Activated CD4-positive, alpha-beta T cell treated with anti-CD3 and anti-CD28 coated beads, Interleukin-10, Interleukin-2, amounts not matched to agents 100 ng/mL and 50 ng/mL, durations not matched to agents 16 hours and 8 hours (primary cell): ENCODE measurements at places on chromosomes 5 and 9.

DNA sequence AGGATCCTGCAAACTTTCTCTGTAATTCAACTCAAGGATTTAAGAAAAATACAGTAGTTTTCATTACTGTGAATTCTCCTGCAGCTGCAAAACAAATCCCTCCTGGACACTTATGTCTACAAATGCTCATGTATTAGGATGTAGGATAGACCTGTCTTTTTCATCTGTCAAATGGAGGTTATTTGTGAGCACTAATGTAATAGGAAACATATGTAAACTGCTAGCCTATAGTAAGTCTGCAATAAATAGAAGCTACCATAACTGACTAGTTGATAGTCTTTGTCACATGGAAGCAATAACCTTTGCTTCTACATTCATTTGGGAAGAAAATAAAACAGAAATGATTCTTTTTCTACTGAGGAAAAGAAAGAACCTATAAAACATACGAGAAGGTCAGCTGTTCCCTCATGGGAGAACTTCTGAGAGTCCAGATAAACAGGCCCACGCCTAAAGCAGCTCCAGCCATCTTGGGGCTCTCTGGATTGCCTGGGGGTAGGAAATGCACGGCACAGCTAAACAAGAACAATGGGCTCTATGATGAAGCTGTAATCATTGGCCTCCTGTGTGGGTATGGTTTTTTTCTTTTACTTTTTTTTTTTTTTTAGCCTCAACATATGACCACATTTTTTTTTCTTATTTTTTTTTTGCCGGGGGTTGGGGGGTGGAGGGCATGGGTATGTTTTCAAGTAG lies 6.2 kb downstream of the KCNV2 start:
- no peak for DNase-seq

DNA sequence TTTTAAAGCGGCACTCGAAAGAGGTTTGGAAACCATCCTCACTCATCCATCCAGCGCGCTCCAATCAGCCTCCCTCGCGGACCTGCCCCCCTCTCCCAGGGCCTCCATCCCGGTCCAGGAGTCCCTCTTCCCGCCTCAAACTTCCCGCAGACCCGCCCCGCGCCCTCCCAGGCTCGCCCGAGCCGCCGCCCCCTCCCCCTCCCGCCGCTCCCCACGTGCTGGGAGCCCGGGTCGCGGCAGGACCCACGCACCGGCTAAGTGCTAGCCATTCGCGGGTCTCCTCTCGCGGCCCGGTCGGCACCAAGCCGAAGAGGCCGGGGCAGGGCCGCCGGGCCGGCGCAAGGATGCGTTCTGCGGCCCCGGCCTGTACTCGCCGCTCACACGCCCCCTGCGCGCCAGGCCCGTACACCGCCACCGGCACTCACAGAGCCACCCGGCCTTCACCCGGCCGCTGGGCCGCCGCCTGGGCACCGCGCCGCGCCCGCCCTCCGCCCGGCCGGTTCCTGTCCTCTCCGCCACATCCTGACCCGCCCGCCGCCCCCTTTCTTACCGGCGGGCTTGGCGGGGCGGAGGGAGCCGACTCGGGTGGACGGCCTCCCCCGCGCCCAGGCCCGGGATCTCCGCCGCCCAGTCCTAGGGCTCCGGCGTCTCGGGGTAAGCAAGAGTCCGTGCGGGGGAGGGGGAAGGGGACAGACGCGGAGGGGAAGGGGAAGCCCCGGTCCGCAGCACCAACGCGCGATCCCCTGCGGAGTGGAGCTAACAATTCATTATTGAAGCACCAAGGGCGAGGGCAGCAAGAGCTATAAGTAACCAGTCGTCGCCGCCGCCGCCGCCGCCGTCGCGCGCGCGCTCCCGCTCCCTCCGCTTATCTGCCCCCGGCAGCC lies 576 bp downstream of the CHD1 start:
- peak; percentile 46 for DNase-seq

GRCh38 chr5:123450114-123450513 lies 26.9 kb upstream of the CEP120 start:
- no peak for DNase-seq

- no peak for DNase-seq
These were observed 88.8 kb downstream of the SREK1 start for GRCh38 chr5:66232706-66233445.

- no peak for DNase-seq
These were observed 11.6 kb upstream of the RNU6ATAC start for GRCh38 chr9:134175808-134176598.

DNA sequence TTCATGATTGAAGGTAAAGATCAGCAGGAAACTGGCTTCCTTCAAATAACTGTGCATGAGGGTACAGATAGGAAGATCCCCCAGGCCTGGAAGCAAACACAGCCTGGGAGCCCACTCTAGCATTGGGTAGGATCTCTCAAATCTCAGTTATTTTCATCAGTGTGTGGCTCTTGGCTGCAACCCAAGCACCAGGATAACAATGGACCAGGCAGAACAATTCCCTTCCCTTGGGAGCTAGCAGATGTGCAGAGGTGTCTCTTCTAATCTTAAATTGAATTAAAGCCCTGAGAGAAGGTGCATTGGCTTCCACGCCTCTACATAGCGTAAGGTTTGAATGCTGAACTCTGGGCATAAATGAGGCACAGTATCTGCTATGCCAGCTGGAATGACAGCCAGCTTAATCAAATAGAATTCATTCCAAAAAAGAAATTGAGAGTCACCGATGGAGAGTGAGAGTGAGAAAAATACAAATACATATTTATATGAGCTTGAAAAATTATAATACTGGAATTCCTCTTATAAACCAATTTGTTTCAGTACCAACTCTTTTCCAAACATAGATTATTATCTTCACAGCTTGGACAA lies 957.3 kb downstream of the CDH12 start:
- DNase-seq: no peak

DNA sequence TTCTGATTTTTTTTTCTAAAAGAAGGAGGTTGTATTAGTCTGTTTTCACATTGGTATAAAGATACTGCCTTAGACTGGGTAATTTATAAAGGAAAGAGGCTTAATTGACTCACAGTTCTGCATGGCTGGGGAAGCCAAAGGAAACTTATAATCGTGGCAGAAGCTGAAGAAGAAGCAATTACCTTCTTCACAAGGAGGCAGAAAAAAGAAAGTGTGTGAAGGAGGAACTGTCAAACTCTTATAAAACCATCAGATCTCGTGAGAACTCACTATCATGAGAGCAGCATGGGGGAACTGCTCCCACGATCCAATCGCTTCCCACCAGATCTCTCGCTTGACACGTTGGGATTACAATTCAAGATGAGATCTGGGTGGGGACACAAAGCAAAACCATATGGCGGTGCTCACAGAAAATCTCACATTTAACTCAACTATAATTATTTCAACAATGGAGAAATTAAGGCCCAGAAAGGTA lies 27.1 kb downstream of the DPYSL3 start:
- no peak for DNase-seq

GRCh38 chr9:86459191-86459590 lies 105.0 kb upstream of the TUT7 start:
- no peak for DNase-seq

- DNase-seq: no peak
These were observed 35.1 kb downstream of the GOLM1 start for GRCh38 chr9:86064220-86064619.

- DNase-seq: no peak
These were observed 48.2 kb downstream of the CSNK1A1 start for GRCh38 chr5:149503006-149503405.

DNA sequence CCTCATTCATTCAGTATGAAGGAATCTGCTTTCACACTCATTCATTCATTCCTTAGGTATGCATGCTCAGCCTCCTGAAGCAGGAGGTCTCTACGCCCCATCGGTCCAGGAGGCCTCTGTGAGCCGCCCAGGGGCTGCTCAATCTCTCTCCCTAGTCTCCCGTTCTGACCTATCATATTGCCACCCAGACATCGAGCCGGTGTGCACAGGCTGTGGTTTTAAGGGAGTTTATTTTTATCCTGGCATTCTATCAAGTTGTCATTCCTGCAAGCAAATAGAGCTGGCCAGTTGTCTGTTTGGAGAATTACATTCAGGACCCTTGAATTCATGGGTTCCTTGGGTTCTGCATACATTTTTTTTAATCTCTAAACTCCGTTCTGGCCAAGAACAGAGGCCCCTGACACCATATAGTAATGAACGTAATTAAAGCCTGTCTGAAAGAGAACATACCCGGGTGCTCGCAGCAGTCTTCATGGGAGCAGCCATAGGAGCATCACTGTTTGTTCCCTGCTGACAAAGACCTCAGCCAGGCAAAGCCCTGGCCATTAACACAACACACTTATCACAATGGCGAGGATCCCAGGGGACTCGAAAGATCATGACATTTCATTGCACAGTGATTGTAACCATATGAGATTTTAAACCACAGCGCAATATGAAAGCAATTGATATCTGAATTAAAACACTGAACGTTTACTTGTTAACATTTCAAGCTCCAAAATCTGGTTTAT lies 80.9 kb downstream of the ADAMTS16 start:
- no peak for DNase-seq

DNA sequence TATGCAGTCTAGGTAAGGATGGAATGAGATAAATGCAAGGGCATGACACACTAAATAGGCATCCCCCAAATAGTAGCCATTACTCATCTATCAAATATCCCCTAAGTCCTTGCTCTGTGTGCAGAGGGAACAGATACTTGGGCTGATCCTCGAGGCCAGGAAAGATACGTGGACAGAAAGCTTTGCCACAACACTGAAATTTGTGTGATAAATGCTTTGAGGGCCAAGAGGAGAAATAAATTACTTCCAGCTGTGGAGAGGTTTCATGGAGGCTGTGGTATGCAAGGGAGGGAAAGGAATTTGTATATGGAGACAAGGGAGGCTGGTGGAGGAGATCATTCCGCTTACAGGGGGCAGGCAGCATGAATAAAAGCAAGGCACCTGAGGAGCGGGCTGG lies 18.5 kb downstream of the ATOX1 start:
- DNase-seq: no peak

DNA sequence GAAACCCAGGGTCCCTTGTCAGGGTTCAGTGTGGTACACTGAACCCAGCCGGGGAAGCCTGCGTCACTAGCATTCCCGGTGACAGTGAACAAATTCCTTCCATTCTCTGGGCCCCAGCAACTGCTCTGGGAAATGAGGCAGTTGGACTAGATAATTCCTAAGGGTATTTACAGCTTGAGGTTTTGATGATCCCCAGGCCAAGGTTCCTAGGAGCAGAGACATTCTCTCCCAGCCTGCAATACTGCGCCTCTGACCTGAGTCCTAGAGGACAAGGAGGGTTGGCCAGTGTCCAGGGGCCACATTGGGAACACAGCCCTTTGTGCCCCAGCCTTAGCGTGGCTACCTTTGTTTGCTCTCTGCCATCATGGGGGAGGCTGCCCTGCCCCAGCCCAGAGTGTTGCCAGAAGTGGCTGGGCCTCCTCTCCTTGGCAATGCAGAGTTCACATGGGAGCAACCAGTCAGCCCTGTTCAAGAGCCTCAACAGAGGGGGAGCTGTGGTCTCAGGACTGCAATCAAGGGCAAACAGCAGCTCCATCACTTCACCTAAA lies 178.2 kb downstream of the SEC61B start:
- no peak for DNase-seq

- DNase-seq: no peak
These were observed 57.4 kb downstream of the SERINC5 start for GRCh38 chr5:80198399-80198798.

DNA sequence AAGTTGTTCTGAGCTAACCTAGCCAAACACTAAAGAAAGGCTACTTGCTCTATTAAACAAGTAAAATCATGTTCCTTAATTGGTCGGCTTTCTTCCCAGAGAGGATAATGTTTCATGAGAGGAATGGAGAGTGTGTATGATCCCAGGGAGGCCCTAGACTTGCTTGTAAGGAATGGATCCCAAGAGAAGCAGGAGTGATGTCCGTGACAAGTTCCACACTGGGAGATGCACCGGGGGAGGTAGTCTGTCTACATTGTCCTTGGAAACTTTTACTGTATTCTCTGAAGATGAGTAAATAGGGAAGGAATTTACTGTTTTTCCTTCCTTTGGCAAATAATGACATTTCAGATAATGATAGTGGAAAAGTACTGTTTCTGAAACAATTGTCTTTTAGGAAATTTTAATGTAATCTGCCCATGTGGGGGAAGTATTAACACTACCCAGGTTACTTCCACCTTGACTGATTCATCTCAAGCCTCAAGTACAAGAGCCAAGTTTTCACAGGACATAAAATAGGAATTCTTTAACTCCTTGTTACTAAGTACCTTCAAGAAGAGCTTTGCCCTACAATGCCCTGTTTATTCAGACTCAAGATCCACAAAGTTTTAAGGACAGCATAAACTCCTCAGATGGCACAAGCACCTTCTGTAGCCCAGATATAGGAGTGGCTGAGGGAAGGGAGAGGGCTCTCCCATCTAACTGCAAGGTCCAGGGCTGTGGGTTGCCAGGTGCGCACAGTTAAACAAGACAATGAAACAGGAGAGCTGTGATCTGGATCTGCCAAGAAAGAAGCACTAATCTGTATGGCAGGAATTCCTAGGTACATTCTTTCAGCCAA lies 152.1 kb downstream of the GNA14 start:
- no peak for DNase-seq
